ENCODE measurements at places on chromosomes 16 and 17.

- DNase-seq = no peak
Measured at GRCh38 chr17:8499614-8500013, 63.9 kb downstream of the NDEL1 start.

GRCh38 chr17:65092262-65092661 lies 35.7 kb upstream of the GNA13 start:
- no peak for DNase-seq

- no peak for DNase-seq
Measured at GRCh38 chr17:3750926-3751325, 27.2 kb downstream of the HASPIN start.

- DNase-seq = peak; percentile 67
Measured at GRCh38 chr17:20116683-20117309, 107.6 kb downstream of the SPECC1 start.

DNA sequence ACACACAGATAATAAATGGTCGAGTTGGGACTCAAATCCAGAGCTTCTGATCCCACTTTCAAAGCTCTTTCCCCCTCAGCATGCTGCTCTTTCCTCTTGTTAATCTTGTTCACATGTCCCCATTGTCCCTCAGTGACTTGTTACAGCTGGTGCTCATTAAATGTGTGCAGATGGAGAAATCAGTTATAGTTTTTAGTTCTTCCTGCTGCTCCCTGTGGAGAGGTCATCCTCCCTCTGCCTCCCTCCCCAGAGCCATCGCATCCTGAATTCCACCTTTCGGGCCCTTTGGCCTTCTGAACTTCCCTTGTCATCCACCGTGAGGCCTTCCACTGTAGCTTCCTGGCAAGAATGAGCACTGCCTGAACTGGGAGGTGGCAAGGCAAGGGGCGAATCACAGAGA lies 179.6 kb downstream of the WSCD1 start:
- DNase-seq = no peak

GRCh38 chr16:79897453-79898146 lies 297.1 kb upstream of the MAF start:
- peak; percentile 50 for DNase-seq

DNA sequence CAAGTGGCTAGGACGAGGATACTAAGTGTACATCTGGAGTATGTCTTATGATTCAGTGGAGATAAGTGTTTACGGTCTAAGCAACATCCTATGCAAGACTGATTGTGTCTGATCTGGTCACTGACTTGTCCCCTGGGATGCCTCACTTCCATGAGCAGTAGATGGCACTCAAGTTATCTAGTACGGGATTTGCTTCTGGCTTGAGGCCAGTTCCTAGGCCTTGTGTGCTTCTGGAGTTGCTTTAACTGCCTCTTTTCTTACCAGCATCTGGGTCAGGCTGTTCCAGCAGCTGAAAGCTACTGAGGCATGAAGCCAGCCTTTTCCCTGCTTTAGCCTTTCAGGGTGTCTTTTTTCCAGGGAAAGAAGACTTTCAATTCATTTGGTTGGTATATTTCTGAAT lies 23.0 kb downstream of the SUPT6H start:
- peak; percentile 37 for DNase-seq

DNA sequence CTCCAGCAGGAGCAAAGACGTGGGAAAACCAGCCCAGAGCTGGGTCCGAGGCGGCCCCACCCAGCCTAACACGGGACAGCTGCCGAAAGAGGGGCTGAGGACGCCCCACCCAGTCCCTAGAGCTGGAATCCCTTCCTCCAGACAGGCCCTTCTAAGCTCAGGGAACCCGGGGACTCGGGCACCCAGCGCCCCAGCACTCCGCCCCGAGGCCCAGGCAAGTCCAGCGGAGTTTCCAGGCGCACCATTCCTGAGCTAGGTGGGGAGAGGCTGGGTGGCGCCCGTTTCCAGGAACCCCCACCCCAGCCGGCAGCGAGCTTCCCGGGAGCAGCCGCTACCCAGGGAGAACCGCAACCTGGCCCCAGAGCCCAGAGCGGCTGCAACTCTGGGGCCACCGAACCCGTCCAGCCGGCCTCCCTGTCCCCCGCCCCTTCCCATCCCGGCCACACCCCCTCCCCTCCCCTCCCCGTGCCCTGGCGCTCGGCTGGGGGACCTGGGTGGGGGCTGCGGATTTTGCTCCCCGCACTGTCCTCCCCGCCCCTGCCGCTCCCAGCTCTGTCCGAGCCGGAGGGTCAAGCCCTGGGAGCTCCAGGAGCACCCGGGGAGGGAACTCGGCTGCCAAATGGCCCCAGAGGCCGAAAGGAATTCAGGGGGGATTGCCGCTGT lies 536 bp downstream of the TMC6 start:
- DNase-seq = peak; percentile 59

DNA sequence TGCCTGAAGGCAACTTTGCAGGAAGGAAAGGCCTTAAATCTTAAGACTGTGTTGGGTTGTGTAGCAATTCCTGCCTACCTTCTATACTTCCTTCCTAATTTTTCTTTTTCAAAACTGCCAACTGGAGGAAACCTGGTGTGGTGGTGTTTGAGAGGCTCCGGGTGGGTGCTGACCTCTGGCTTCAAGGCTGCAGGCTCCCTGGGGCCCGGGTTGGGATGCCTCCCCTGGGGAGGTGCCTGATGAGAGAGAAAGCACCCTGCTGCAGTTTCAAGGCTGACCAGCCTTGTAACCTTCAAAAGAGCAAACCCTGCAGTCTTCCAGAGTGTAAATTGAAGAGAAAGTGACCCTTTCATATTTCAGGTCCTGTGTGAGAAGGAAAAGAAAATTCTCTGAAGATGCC lies 55.9 kb downstream of the MSI2 start:
- DNase-seq = no peak

- no peak for DNase-seq
Measured at GRCh38 chr17:15442311-15443180, 24.9 kb downstream of the CDRT4 start.

DNA sequence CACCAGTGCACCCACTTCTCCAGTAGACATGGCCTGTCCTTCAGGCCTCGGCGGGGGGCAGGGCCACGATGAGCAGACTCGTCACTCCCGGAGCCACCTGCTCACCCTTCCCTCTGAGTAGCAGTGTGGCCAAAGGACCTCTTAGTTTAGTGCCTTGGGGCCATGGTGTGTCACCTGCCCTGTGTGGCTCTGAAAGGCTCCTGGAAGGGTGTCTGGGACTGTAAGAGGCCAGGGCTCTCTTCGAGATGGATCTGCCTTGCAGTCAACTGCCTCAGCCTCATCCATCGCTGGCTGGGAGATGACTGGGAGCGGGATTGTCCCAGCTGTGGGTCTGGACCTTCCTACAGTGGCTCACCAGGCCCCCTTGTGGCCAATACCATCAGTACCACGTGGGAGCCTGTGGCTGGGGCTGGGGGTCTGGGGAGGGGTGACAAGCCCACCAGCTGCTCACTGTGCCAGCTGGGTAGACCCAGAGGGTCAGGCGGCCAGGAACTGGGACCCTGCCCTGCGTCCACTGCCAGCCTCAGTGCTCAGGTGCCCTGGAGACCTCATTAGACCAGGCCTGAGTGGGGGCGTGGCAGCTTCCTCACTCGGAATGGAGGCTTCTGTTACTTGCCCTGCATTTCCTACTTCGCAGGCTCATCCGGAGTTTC lies 133.4 kb downstream of the OR1D5 start:
- DNase-seq = peak; percentile 22

GRCh38 chr16:49781401-49781800 lies 74.5 kb downstream of the ZNF423 start:
- no peak for DNase-seq

DNA sequence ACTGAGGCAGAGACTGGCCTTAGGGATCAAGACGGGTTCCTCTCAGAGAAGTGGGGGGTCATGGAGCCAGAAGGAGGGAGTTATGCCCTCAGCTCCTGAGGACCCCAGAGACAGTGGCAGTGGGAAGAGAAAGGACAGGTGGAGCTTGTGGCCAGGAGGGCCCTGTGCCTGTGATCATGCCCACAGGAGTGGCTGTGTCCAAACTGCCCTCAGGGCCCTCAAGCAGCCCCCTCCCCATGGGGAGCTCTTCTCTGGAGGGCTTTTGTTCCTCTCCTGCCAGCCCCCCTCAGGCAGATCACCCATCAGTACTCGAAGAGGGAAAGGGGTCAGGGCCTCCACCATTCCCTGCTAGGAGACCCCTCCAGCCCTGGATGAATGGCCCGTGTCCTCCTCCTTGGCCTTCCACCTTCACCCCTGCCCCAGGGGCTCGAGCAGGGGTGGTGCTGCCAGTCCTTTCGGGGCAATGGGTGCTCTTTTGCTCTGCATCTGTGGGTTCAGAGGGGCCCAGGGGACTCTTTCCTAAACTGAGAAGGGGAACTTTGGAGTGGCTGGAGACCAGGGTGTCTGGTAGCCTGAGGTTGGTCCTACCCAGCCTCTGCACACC lies 52.7 kb downstream of the BEAN1 start:
- DNase-seq = no peak

DNA sequence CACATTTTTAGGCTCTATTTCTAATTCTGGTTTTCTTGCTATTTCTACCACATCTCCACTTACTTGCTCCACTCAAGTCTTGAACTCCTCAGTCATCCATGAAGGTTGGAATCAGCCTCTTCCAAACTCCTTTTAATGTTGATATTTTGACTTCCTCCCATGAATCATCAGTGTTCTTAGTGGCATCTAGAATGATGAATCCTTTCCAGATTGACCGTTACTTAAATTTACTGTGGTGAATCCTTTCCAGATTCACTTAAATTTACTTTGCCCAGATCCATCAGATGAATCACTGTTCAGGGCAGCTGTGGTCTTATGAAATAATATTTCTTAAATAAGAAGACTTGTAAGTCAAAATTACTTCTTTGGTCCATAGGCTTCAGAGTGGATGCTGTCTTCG lies 32.4 kb downstream of the CLTC start:
- DNase-seq = no peak

DNA sequence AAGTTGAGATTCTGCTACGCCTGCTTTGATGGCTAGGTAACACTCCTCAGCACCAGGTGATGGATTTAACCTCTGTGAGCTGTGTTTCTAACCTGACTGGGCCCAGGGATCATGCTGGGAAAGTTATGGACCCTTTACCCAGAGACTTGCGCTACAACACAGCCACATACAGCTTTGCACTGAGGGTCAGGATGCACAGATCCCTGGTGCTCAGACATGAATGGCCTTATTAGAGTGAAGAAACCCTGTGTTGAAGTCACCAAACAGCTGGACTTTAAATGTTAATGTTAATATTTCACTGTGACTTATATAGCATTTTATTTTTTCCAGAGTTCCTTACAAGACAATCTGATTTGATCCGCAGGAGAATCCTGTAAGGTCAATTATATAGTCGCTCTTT lies 114.3 kb downstream of the MSI2 start:
- DNase-seq = no peak

- peak; percentile 97 for DNase-seq
Measured at GRCh38 chr17:42677921-42678781, 1.4 kb upstream of the PLEKHH3 start.

GRCh38 chr17:60168654-60169053 lies 18.9 kb downstream of the CA4 start:
- no peak for DNase-seq

- peak; percentile 46 for DNase-seq
Measured at GRCh38 chr17:63623786-63624530, 1.7 kb downstream of the MAP3K3 start.

DNA sequence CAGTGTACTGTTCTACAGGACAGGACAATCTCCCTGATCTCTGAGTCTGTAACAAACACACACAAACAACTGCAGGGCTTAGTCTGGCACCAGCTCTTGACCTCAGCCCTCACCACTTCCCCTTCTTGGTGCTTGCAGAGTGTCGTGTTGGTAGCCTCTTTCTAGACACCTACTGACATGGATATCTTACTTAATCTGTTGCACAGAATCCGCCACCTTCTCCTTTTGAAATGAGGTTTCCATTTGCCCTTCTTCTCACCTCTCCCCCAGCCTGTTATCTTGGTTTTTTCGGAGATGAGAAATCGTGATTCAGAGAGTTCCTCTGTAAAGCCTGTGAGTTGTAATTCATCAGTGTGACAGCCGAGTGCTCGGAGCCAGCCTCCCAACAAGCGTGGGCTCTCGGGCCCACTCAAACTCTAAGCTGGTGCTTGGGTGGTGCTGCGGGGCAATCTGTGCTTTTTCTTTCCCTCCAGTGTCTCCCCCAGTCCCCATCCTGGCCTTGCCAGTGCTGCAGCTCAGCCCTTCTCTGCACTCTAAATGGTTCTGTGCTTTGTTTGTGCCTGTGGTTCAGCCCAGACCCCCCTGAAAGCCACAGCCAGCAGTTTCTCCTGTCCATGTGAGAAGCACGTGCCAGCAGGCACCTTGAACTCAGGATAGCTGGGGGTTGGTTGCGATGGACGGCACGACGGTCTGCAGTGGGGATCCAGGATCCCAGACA lies 28.1 kb downstream of the KIAA0513 start:
- DNase-seq = peak; percentile 98

DNA sequence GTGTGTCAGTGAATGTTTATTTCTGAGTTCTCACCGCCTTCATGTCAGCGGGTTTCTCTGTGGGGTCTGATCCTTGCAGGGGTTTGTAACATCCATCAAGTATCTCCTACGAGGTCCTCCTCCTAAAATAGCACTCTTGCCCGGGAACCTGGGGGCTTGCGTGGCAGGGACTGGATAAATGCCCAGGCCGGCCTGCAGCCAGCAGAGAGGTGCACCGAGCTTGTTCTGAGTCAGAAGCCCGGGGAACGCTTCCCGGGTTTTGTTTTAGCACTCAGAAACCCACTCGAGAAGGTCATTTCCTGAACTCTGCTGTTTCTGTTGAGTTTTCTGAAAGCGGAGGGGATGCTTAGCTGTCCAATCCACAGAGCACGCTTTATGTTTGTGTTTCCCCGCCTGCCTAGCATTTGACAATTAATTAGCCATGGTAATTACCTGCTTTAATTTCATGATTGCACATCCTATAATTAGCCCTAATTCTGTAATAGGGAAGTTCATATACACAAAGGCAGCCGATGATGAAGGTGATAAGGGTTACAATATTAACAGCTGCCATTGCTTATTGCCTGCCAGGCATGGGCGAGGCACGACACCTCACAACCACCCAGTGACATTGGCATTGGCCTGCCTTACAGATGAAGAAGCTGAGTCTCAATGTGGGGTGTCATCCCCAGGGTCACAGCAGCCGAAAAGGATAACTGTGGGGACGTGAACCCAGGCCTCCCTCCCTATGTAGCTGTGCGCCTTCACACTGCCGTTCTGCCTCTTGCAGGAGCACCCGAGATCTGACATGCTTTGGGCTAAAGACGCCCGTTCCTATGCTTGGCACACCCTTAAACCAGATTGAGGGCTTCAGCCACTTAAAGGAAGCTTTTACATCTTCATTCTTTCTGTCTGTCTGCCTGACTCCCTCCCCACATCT lies 333.1 kb downstream of the CPPED1 start:
- no peak for DNase-seq

GRCh38 chr17:73315471-73315870 lies 3.7 kb upstream of the CDC42EP4 start:
- no peak for DNase-seq

DNA sequence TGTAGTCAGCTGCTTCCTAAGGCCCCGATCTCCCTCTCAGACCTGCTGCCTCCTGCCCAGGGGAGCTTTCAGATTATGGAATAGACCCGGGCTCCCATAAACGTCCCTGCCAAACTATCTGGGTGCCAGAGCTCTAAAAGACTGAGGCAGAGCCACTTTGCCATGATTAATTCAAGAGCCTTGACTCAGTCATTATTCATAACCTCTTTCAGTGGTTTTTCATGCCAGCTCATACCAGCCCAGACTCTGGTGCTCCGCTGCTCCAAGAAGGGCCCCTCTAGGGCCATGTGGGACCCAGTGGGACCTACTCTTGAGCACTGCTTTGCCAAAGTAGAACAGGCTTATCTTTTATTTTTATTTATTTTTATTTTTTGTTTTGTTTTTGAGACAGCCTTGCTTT lies 23.9 kb downstream of the DNAI2 start:
- DNase-seq = no peak

All from OCI-M1 (cell line).